Activated CD4-positive, alpha-beta memory T cell treated with anti-CD3 and anti-CD28 coated beads, Interleukin-2, amount 10 ng/mL, durations not matched to agents 7 days and 5 days (primary cell): ENCODE measurements at places on chromosomes 12 and 14.

DNA sequence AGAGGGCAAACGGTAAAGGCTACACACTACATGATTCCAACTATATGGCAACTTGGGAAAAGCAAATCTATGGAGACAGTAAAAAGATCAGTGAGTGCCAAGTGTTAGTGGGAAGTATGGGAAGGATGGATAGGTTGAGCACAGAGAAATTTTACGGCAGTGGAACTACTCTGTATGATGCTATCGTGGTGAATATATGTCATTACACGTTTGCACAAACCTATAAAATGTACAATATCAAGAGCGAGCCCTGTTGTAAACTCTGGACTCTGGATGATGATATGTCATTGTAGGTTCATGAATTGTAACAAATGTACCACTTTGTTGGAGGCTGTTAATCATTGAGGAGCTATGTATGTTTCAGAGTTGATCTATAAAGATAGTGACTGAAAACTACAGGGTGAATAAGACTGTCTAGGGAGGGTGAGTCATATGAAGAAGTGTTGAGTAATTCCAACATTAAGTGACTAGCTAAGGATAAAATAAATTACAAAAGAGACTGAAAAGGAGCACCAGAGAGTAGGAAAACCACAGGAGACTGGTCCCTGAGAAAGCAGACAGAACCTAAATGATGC lies 349.2 kb upstream of the LMO3 start:
- no peak for DNase-seq

DNA sequence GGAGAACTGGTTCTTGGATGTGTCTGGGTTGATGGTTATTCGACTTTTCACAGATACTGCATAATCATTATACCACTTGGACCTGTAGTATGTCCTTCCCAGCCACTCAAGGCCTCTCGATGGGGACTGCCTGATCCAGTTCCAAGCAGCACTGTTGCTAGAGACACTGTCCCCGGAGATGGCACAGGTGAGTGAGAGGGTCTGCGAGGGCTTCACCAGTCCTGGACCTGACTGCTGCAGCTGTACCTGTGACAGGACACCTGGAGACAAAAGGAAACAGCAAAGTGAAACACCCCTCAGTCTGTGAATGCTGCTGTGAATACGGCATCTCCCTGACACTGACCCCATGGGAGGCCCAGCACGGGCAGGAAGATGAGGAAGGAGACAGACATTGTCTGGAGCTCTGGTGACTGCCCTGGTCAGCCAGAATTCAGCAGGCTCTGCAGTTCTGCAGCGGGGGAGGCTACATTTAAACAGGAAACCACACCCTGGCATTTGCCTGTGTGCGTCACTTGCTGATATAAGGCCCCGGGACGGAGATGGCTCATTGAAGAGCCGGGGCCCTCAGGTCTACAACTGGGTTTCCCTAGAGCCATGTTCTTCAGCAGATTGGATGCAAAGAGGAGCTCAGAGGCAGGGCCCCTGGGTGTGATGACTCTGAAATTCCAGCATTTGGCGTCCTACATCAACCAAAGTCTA lies 413.6 kb downstream of the TMEM121 start:
- peak; percentile 42 for DNase-seq

DNA sequence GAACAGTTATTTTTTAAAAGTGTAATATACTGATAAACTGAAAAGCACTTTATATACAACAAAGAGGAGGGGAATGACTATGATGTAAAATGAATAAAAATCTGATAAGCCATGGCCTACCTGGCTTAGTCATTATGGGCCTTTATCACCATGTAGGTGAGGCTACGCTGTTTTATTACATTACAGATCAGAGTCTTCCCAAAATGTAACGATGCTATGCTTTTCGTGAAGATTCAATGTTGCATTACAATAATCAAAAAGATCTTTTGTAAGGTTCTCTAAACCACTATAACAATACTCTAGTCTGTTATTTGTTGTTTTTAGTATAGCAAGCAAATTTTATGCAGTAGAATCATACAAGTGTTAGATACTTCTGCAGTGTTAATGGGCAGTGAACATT lies 34.2 kb downstream of the ARID4A start:
- no peak for DNase-seq

DNA sequence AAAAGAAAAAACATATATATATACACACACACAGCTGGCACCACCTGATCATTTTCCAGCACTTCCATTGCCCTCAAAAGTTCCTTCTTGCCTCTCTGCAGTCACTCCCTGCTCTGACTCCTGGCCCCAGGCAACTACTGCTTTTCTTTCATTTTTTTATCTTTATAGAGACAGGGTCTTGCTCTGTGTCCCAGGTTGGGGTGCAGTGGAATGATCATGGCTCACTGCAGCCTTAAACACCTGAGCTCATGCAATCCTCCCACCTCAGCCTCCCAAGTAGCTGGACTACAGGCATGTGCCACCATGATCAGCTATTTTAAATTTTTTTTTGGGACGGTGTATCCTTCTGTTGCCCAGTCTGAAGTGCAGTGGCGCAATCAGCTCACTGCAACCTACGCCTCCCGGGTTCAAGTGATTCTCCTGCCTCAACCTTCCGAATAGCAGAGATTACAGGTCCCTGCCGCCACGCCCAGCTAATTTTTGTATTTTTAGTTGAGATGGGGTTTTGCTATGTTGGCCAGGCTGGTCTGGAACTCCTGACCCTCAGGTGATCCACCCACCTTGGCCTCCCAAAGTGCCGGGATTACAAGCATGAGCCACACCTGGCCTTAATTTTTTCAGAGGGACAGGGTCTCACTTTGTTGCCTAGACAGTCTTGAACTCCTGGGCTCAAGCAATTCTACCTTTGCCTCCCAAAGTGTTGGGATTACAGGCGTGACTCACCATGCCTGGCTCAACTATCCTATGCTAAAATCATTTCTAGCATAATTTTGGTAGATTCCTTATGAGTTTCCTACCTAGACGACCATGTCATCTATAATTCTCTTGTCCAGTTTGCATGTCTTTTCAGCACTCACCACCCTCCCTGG lies 7.8 kb downstream of the HSP90AA1 start:
- no peak for DNase-seq

GRCh38 chr12:56358836-56359532 lies 923 bp downstream of the STAT2 start:
- DNase-seq = no peak

DNA sequence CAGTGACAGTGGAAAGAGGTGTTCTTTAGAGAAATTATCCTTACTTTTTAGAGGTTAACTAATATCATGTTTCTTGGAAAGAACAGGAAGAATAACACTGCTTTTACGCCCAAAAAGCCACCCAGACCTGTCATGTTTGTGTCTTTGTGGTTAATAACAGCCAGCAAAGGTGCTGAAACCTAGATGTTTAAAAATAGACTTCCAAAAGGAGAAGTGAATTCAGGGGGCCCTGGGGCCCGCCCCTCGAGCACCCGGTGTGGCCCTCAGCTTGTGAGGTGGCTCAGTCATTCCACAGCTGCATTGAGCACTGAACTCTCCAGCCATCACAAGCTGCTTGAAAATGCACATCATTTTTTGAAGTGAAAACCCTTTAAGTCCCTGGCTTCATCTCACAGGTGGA lies 20.8 kb upstream of the AMN start:
- DNase-seq = no peak
